ENCODE measurements at places on chromosomes 1 and 21. TPM values are rescaled to one million over a fixed set of nuclear protein-coding genes. Genes with fewer than 3 reads are reported as not detected.

Gene AUNIP
- total RNA-seq: 1.6 TPM

Gene OPRD1
- 0.52 TPM for total RNA-seq

Gene FALEC
- not detected for total RNA-seq

Gene RIPPLY3
- not detected for total RNA-seq

Gene WNT4
- 3.1 TPM for total RNA-seq

Gene PHC2
- total RNA-seq: 31.3 TPM

Gene SH2D1B
- 0.52 TPM for total RNA-seq

Gene PM20D1
- not detected for total RNA-seq

Gene SPAG17
- 0.52 TPM for total RNA-seq

Gene HNRNPCL1
- not detected for total RNA-seq

Gene RCAN1
- 33.4 TPM for total RNA-seq

Gene PTPN7
- 0.52 TPM for total RNA-seq

Gene NDUFS5
- 503 TPM for total RNA-seq

Gene UHMK1
- 36.0 TPM for total RNA-seq

Gene ZBTB8A
- total RNA-seq: 10.4 TPM

Gene DENND2D
- 3.7 TPM for total RNA-seq

Gene NTNG1
- 8.4 TPM for total RNA-seq

Gene ILF2
- total RNA-seq: 148 TPM

Gene ADCY10
- under 0.01 TPM for total RNA-seq

Gene BCAS2
- 11.0 TPM for total RNA-seq

Gene PTPN14
- 19.8 TPM for total RNA-seq

Gene F11R
- 10.4 TPM for total RNA-seq

All from skeletal muscle tissue (tissue), 5 donors.